MV-4-11 (cell line): ENCODE measurements at places on chromosomes 2 and 18.

GRCh38 chr2:36871068-36871707, 95.1 kb downstream of the STRN start:
- no peak for DNase-seq

DNA sequence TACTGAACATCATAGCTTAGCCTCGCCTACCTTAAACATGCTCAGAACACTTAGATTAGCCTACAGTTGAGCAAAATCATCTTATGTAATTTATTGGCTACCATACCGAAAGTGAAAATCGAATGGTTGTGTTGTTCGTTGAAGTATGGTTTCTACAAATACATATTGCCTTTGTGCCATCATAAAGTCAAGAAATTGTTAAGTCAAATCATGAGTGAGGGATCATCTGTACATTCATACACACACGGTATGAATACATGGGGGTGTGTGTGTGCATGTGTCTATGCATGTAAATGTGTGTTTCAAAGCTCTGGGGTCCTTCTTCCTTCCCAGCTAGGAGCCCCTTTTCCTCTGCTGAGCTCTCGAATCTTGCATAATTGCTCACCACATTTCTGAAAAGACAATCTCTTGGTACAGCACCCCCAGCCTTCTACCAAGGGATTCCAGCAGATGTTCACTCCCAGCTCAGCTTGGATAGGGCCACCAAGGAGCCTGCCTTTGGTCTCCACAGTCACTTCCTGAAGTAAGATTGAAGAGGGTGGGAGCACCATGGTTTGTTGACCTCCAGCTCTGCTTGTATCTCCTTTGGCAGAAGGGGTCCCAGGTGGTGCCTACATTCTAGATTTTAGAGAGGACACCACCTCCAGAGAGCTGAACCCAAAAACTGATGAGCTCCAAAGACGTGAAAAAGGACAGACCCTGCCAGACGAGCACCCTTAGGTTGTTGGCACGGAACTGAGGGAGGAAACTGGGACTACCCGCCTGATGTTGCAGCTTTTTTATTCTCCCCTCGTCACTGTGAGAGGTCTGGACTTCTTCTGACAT, 33.2 kb upstream of the CYP1B1 start:
- no peak for DNase-seq

DNA sequence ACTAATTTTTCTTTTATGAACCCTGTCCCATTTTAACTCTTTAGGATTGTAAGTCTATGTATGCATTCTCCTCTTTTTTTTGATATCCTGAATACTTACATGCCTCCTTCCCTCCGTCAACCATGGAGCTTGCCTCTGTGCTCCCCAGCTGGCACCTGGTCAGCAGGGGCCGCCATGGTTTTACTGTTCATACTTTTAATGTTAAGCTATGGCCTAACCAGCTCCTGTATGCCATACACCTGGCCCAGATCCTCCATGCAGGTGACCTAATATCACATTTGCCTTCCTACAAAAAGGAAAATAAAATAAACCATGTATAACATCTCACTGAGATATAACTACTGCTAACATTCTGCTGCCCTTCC, 283.1 kb upstream of the TRIB2 start:
- no peak for DNase-seq

DNA sequence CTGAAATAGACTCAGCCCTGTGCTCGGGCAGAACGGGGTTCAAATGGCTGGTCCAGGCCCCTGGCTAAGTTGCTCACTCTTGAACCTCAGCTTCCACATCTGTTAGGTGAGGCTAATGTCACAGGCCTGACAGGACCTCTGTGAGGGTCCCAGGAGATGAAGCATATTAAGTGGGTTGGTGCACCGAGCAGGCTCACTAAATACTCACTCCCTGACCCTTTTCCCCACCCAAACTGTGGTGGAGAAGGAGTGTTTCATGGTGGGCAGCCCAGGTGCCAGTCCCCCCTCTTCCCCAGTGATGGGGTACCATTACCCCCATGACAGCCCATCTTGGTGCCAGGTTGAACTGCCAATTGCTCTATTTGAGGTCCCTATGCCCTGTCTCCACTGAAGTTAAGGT, 286.0 kb downstream of the MYCN start:
- no peak for DNase-seq

DNA sequence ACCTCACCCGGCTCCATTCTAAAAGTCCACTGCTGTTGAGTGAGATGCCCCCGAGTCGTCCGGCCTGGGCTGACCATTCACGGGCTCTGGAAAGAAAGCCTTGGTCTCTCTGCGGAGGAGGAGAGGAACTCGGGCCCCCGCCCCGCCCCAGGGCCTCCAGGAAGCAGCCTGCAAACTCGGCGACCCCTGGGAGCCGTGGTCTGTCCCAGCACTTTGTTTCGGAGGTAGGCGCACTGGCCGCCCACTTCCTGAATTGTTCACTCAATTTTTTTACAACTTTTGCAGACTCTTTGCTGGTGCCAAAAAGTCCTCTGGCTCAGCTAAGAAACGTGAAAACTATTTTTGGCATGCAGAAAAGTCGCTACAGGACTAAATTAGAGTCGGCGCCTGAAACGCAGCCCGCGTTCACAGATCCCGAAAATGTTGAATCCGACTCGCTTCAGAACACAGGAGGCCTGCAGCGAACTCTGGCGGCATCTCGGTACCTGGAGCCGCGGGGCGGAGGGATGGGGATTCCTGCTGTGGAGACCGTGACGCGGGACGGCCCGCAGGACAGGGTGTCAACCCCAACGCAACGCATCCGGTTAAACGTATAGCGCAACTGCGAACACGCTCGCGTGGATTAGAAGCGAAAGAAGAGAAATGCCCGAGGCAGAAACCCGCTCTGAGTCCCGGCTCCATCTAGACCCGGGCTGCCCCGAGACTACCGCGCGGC, 1.5 kb downstream of the PXDN start:
- DNase-seq: no peak

DNA sequence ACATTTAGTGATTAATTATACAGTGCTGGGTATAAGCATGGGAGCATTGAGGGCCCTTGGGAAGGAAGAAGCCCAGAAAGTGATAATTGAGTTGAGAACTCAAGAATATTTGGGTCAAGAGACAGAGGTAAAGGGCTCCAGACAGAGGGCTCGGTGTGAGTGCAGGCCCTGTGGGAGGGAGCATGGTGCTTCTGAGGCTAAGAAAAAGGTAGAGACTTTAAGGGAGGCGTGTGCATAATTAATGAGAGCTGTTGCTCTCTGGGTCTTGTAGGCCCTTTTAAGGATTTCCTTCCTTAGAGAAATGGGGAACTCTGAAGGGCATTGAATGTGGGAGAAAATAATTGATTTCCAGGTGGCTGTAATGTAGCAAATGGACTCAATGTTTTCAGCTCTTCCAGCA, 735.0 kb upstream of the POU3F3 start:
- DNase-seq: no peak

- no peak for DNase-seq
Observed at GRCh38 chr2:157442191-157442590, 1.7 kb downstream of the CYTIP start.

- no peak for DNase-seq
Observed at GRCh38 chr2:148350199-148350598, 294.4 kb upstream of the EPC2 start.

DNA sequence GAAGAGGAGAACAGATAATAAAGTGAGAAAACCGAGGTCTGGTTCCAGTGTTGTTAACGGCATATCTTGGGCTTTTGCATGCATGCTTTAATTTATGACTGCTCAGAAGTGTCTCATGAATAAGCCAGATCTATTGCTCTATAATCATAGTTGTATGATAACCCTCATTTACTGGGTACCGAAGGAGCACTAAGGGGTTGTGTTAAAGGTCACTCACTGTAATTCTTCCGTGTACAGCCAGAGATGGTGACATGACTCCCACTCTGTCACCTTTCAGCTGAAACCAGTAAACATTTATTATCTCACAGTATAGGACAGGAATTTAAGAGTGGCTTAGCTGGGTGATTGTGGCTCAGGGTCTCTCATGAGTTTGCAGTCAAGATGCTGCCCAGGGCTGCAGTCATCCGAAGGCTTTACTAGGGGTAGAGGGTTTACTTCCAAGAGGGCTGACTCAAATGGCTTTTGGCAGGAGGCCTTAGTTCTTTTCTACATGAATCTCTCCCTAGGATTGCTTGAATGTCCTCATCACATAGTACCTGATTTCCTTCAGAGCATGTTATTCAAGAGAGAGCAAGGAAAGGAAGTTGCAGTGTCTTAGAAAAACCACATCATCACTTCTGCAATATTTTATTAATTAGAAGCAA, 107.0 kb downstream of the NAB1 start:
- DNase-seq: no peak

DNA sequence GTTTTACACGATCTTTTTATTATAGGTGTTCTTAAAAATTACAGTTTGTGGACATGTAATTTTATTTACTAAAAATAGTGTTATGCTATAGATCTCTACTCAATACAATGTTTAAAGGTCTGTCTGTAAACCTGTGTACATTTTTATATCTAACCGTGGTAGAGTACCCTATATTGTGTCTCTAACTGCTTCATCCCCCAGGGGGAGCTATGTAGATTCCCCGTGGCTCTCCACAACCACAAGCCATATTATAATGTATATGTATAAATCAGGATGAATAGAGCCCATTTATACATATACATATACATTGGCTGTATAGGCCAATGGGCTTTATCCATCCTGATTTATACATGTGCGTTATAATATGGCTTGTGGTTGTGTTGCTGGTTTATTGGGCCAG, 59.4 kb downstream of the ADAM23 start:
- DNase-seq: no peak

DNA sequence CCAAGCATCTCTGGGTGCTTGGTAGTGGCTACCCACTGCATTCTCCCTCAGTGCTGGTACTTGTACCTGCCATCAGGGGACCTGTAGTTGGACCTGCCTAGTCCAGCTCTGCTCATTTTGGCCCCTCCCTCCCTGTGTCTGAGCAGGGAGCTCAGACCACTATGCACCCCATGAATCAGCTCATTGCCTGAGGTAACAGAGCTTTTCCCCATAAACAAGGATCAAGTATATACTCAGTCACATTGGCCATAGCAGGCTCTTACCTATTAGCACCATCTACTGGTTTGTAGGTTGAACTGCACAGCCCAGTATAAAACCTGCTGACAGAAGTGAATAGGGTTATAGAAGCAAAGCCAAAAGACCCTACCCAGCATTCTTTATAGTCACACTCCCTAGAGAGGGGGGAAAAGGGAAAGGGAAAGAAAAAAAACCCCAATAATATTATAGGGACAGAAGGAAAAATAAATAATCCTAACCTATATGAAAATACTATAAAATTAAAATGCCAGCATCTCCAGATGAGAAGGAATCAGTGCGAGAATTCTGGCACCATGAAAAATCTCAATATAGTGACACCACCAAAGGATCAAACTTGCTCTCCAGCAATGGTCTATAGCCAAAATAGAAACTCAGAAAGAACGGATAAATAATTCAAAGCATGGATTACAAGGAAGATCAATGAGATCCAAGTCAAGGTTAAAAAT, 6.9 kb upstream of the FLACC1 start:
- peak; percentile 58 for DNase-seq

GRCh38 chr2:170587117-170587516, 128.0 kb upstream of the SP5 start:
- no peak for DNase-seq

- DNase-seq: no peak
Observed at GRCh38 chr18:6557057-6557769, 142.5 kb upstream of the L3MBTL4 start.

DNA sequence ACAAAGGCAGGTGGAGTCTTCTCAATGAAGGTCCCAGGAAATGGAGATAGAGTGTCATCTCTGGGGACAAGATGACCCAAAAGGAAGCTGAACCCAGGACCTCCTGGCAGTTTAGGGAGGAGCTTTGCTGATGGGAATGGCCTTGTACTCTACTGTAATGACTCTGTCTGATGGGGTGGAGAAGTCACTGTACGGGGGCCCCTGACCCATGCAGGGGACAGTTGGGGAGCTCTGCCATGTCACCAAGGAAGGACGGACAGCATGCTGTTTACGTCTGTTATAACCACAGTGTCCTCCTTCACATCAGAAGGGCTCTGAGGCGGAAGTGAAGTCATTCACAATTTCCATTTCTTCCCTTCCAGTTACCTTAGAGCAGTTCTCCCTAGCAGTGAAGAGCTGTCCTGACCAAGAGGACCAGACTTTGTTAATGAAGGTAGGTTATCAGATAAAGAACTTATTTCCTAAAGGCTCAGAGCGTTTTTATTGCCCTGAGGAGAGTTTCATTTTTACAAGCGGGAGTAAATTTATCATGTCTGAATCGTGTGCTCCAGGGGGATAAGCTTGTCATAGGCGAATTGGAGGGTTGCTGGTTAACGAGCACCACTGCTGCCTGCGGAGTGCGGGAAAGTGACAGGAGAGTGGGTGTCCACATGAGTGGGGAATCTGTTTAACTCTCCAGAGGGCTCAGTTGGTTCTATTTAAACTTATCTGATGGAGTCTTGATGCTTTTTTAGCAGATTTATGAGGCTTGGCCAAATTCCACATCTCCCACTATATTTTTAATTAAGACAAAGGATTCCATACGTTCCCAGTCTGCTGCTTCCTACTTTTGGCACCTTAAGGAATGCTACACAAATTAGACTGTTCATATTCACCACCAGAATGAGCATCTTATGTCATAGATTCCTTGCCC, 71.6 kb upstream of the BCL2L11 start:
- no peak for DNase-seq

GRCh38 chr18:74819433-74820059, 221.9 kb downstream of the ZNF407 start:
- no peak for DNase-seq

GRCh38 chr2:230863442-230864121, 1.2 kb upstream of the ITM2C start:
- no peak for DNase-seq

GRCh38 chr18:3061581-3062312, 48.8 kb upstream of the LPIN2 start:
- no peak for DNase-seq

DNA sequence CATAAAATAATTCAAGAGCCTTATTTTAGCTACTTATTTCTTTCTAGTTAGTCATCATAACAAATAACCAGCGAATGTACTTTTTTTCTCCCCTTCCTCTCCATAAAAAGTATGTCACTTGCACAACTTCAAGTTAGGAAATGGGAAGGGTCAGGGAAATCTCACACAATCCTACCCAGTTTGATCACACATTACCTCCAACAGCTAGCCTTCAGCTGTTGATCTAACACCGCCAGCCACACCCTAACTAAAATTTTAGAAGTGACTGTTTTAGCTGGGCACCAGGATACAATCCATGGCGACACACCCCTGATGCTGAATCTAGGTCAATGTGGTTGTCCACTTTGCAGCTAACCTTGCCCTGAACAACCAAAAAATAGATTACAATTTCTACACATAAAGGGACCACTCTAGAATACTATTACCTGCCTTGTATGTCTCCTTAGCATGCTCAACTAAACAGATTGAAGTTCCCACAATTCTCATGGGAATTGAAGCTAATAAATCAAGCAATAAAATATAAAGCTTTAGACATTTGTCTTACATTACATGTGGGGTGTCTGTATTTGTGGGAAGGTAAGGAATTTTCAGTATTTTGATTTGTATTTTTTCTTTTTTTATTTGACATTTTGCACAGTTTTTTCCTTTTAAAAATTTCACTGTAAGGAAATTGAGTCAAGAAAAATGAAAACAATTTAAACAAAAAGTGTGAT, 7.3 kb upstream of the COL3A1 start:
- DNase-seq: no peak

- no peak for DNase-seq
Observed at GRCh38 chr18:6781796-6782195, 52.3 kb downstream of the ARHGAP28 start.
